ENCODE measurements at places on chromosomes 16 and 17. TPM values are rescaled to one million over a fixed set of nuclear protein-coding genes. Genes with fewer than 3 reads are reported as not detected.

DNA sequence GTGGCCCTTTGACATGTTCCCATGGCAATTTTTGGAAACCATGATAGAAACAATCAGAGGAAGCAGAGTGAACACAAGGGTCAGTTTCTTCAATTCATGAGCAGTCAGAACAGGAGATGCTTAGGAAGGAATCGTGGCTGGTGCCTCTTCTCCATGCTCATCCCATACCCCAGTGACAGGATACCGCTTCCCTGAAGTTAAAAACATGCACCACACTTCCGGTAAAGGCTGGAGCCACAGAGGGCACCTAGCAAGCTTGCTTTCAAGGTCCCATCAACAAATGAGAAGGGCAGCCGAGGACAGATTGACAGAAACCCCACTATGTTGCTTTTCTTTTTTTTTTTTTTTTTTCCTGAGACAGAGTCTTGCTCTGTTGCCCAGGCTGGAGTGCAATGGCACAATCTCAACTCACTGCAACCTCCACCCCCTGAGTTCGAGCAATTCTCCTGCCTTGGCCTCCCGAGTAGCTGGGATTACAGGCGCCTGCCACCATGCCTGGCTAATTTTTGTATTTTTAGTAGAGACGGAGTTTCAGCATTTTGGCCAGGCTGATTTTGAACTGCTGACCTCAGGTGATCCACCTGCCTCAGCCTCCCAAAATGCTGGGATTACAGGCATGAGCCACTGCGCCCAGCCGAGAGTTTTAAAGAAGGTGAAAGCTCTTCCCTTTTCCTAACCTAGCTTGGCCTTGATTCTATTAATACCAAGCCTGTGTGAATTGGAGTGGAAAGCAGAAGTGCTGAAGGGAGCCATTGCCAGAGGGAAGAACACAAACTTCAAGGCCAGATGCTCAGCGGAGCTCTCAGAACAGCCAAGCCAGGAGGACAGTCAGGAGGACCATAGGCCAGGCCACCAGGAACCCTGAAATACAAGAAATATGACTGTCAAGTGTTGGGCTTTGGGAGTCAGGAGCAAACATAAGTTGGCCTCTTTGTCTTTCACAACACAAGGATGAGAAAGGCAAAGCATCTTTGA, 16.6 kb downstream of the GP2 start:
- H3K36me3 ChIP-seq: no peaks in the 10 kb centered on the region
- H3K27ac ChIP-seq: no peak overlapping the region
- H3K4me1 ChIP-seq: no peaks in the 10 kb centered on the region
- no peaks in the 10 kb centered on the region for H3K27me3 ChIP-seq
- DNase-seq: no peak
- H3K4me3 ChIP-seq: no peak overlapping the region

Gene MXRA7
- 154 TPM for polyA plus RNA-seq

Gene SDK2
- 0.02 TPM for polyA plus RNA-seq

GRCh38 chr16:27281243-27281642, 12.7 kb upstream of the NSMCE1 start:
- no peak overlapping the region for H3K27ac ChIP-seq
- no peak overlapping the region for H3K4me3 ChIP-seq
- H3K36me3 ChIP-seq: no peaks in the 10 kb centered on the region

DNA sequence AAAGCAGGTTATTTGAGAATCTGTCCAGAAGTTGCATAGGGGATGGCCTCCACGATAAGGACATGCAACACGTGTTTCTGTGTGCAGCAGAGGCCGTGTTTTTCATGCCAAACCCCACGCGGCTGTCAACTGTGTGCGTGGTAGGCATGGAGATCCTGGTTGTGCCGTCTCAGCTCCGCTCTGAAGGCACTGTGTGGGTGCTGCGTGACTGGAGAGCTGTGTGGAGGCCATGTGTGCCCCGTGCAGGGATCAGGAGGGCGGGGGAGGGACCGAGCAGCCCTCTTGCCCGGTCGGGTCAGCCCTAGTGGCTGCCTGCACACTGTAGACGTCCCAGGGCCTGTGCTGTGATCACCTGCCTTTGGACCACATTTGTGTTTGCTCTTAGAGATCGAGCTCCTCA, 74.5 kb downstream of the SEC14L1 start:
- H3K4me1 ChIP-seq: no peaks in the 10 kb centered on the region
- no peak overlapping the region for H3K27ac ChIP-seq
- peaks cover 68% of the 10 kb centered on the region for H3K36me3 ChIP-seq
- DNase-seq: no peak
- H3K27me3 ChIP-seq: no peaks in the 10 kb centered on the region

DNA sequence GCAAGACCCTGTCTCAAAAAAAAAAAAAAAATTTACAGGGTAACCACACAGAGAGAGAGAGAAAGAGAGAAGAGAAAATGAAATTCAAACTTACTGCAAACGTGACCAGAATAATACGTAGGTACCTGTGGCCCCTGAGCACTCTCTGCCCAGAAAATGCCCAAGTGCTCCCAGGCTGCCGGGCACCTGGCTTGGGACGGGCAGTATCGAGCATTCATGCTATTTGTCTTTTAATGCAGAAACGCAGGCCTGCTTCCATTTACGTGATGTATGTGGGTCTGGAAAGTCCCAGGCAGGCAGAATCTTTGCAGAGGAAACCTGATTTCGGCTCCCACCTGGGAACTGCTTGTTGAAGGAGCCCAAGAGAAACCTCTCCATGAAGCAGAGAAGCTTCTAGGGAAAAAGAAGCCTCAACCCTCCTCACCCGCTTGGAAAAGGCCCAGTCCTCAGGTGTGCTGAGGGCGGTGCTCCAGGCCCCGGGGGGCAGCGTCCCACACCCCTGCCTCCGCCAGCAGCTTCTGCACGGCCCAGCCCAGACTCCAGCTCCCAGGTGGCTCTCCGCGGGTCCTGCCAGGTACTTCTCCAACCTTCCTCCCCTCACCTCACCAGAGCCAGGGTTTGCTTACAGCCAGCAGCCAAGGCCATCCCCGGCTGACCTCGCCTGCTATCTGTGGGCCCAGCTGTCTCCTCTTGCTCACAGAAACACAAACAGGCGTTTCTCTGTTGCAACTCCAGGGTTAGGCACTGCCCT, 14.0 kb downstream of the RPH3AL start:
- no peak overlapping the region for H3K4me3 ChIP-seq
- DNase-seq: no peak
- H3K4me1 ChIP-seq: no peaks in the 10 kb centered on the region
- no peak overlapping the region for H3K27ac ChIP-seq
- H3K27me3 ChIP-seq: no peaks in the 10 kb centered on the region

Gene B9D1
- 75.0 TPM for polyA plus RNA-seq

DNA sequence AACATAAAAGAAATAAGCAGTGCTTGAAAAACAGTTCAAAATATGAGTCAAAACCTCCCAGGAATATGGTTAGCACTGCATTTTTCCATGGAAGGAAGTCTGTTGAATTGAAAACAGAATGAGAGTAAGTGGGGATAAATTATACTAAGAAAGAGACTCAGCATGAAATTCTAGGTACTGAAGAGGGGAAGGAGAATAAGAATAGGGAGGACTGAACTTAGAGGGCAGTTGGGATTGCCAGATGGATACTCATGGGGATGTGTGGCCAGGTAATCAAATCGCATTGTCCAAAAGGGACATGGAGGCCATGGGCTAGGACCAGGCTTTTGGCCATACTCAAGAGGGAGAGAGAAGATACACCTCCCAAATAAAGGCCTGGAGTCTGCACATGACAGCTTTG, 247.9 kb downstream of the CDH13 start:
- H3K4me3 ChIP-seq: no peak overlapping the region
- H3K27ac ChIP-seq: no peak overlapping the region
- no peaks in the 10 kb centered on the region for H3K27me3 ChIP-seq
- no peaks in the 10 kb centered on the region for H3K36me3 ChIP-seq
- no peak for DNase-seq

DNA sequence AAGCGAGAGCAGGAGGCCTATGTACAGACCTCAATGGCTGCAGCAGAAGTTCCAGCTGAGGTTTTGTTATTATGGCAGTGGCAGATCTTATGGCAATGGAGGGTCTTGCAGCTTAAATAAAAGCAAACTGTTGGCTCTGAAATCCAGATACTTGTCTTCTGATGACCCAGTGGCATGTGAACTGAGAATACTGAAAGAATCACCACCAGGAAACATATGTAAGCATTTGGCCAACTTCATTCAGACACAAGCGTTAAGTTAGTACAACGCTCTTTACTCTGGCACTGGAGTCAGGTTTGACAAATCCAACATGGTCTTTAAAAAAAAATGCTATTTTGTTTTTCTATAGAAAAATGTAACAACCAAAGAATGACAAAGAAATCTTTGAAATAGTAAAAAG, 70.5 kb downstream of the CFDP1 start:
- H3K27me3 ChIP-seq: no peaks in the 10 kb centered on the region
- no peak overlapping the region for H3K27ac ChIP-seq
- no peak for DNase-seq
- peaks cover 14% of the 10 kb centered on the region for H3K36me3 ChIP-seq

DNA sequence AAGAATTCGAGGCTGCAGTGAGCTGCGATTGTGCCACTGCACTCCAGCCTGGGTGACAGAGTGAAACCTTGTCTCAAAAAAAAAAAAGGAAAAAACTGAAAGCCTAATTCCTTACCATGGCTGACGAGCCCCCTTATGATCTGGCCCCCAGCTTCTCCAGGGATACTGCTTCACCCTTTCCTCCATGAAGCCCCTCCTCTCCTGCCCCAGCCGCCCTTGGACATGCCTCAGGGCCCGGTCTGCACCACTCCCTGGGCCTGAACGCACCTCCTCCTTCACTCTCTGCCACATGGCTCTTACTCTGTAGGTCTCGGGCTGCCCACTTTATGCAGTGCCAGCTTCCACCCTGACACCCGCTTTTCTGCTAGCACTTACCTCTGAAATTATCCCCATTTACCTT, 65.3 kb downstream of the COG7 start:
- no peak for DNase-seq
- H3K36me3 ChIP-seq: peaks cover 8% of the 10 kb centered on the region
- no peak overlapping the region for H3K27ac ChIP-seq
- H3K27me3 ChIP-seq: no peaks in the 10 kb centered on the region
- no peak overlapping the region for H3K4me3 ChIP-seq

- H3K4me1 ChIP-seq: peaks cover 10% of the 10 kb centered on the region
- H3K27me3 ChIP-seq: no peaks in the 10 kb centered on the region
- H3K36me3 ChIP-seq: no peaks in the 10 kb centered on the region
- no peak overlapping the region for H3K27ac ChIP-seq
- no peak overlapping the region for H3K4me3 ChIP-seq
Observed at GRCh38 chr17:7634384-7634783, 4.4 kb downstream of the SHBG start.

Gene KRT33A
- not detected for polyA plus RNA-seq

Gene HSD11B2
- 0.19 TPM for polyA plus RNA-seq

DNA sequence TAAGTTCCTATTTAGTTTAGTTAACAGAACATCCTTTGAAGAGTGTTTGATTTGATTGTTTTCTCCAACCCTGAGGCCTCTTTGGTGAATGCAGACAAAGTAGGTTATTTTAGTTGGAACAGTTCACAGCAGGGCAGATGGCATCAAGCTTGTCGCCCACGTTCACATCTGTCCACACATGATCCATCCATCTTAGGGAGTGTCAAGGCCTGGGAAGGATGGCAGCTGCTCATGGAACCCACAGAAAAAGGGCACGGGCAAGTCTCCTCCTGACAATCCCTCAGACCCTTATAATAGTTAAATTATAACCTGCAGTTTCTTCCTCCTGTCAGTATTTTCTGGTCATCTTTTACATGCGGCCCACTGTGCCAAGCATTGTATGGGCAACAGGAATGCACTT, 60.2 kb downstream of the KNOP1 start:
- H3K4me3 ChIP-seq: no peak overlapping the region
- no peak overlapping the region for H3K27ac ChIP-seq
- DNase-seq: no peak
- H3K27me3 ChIP-seq: no peaks in the 10 kb centered on the region

GRCh38 chr17:1605681-1606351, 22.8 kb downstream of the SLC43A2 start:
- H3K4me3 ChIP-seq: no peak overlapping the region
- no peak overlapping the region for H3K27ac ChIP-seq
- no peaks in the 10 kb centered on the region for H3K27me3 ChIP-seq
- H3K36me3 ChIP-seq: no peaks in the 10 kb centered on the region

GRCh38 chr17:32949181-32949580, 21.2 kb downstream of the TMEM98 start:
- no peak overlapping the region for H3K27ac ChIP-seq
- H3K4me3 ChIP-seq: no peak overlapping the region
- DNase-seq: no peak
- no peaks in the 10 kb centered on the region for H3K4me1 ChIP-seq

DNA sequence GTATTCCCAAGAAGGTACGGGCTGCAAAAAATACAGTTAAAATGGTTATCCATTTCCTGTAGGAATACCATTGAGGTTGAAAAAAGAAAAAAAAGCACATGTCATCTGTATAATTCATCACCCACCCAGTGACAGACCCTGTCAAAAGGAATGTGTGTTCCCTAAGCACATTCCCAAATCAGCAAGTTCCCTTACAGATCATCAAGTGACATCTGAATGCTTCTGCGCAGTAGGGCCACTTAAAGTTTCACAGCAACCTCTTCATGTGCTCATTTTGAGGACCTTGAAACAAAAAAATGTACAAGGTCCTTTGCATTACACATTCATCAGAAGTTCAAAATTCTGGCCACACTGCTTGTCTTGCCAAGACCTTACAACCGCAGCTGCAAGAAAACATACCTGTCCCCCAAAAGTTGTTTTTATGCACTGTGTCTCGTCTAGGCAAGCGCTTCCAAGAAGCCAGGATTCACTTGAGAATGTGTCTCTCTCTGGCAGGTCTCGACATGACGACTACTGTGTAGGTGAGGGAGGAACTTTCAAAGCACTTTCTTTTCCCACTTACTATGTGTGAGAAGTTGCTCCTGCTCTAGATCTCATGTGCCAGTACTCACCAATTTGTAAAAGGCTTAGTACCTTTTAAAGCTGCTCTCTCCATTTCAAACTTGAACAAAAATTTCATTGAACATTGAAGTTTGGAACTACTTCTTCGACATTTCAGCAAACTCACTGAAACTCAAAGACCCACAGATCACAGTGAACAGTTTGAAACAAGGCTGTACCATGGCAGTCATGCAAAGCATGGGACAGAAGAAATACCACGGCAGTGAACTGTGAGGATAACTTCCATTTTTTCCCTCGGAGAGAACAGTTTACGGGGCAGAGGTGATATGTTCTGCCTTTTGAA, 4.3 kb upstream of the POLG2 start:
- peaks cover 46% of the 10 kb centered on the region for H3K4me1 ChIP-seq
- no peak overlapping the region for H3K4me3 ChIP-seq
- H3K27me3 ChIP-seq: no peaks in the 10 kb centered on the region
- no peak for DNase-seq
- peaks cover 78% of the 10 kb centered on the region for H3K36me3 ChIP-seq

- no peaks in the 10 kb centered on the region for H3K36me3 ChIP-seq
- no peaks in the 10 kb centered on the region for H3K4me1 ChIP-seq
- H3K4me3 ChIP-seq: no peak overlapping the region
- no peak for DNase-seq
Observed at GRCh38 chr16:80591071-80591915, 50.5 kb downstream of the DYNLRB2 start.

GRCh38 chr16:621526-622105, 9.2 kb upstream of the WFIKKN1 start:
- H3K4me1 ChIP-seq: peaks cover 4% of the 10 kb centered on the region
- DNase-seq: no peak
- no peak overlapping the region for H3K27ac ChIP-seq

Gene GRIN2A
- polyA plus RNA-seq: not detected

Gene OTOP2
- not detected for polyA plus RNA-seq

Gene MPHOSPH6
- polyA plus RNA-seq: 11.8 TPM

GRCh38 chr17:17207998-17208397, 1.9 kb upstream of the PLD6 start:
- H3K4me3 ChIP-seq: no peak overlapping the region
- peaks cover 20% of the 10 kb centered on the region for H3K4me1 ChIP-seq
- peaks cover 3% of the 10 kb centered on the region for H3K36me3 ChIP-seq
- no peak overlapping the region for H3K27ac ChIP-seq
- no peaks in the 10 kb centered on the region for H3K27me3 ChIP-seq
- no peak for DNase-seq

- no peak overlapping the region for H3K27ac ChIP-seq
- no peaks in the 10 kb centered on the region for H3K27me3 ChIP-seq
- no peaks in the 10 kb centered on the region for H3K36me3 ChIP-seq
- peaks cover 26% of the 10 kb centered on the region for H3K4me1 ChIP-seq
Observed at GRCh38 chr17:76451506-76451905, 1.4 kb downstream of the UBE2O start.
